ENCODE measurements at places on chromosomes 11 and 22. TPM values are rescaled to one million over a fixed set of nuclear protein-coding genes. Genes with fewer than 3 reads are reported as not detected.

Gene IL17REL
- not detected for total RNA-seq

Gene PGA3
- 10.4 TPM for total RNA-seq

Gene CCDC73
- total RNA-seq: not detected

Gene FAT3
- 1.1 TPM for total RNA-seq

Gene LDHAL6A
- not detected for total RNA-seq
